Amniotic epithelial cell (primary cell): ENCODE measurements at places on chromosomes 6 and 20.

DNA sequence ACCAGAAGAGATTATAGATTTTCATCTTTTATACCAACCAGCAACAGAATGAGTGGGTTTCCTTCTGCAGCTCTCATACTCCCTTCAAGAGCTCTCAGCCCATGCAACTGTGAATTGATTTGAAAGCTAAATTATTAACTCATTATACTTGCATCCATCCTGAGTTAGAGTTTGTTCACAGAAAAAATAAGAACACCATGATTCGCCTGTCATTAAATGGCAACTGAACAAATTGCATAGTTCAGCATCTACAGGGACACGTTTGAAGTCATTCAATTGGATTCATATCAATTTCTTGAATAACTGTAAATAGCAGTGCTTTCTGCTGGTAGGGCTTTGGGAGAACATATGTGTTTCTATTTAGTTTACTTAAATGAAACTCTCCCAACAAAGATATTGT is 65.7 kb downstream of the NKAIN2 start:
- DNase-seq = no peak

- DNase-seq = no peak
Measured at GRCh38 chr6:87763901-87764300, 61.9 kb upstream of the AKIRIN2 start.

DNA sequence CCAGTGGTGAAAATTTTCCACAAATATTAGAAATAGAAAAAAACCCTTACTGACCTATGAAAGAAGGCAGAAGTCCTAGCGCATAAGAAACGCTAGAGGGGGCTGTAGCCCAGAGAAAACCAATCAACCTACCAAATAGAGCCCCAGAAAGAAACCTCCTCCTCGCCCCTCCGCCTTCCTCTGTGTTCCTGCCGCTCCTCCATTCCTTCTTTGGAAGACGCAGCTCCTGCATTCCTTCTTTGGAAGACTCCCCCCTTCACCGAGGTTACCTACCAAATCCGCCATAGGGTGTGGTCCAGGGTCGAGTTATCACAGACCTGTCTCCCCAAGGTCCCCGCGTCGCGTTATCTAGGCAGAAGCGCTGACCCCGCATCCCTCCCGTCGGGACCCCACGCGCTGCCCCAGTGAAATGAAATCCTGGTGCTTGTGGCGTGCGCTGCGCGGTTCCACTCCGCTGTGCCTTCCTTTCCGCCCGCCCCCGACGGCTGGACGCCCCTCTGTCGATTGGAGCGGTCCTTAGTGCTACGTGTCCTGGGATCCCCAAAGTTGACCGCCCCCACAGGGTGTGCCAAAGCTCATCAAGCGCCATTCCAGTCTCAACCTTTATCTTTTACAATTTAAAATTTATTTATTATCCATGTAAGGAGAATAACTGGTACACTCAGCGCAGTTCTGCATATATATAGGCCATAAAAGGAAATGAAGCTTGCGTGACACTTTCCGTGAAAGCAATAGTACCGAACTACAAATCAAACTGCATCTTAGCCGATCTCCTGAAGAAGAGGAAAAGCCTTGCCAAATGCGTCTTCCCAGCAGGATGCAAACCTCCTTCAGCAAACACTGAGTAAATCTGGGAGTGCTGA is 13.0 kb downstream of the RPP21 start:
- peak; percentile 64 for DNase-seq

DNA sequence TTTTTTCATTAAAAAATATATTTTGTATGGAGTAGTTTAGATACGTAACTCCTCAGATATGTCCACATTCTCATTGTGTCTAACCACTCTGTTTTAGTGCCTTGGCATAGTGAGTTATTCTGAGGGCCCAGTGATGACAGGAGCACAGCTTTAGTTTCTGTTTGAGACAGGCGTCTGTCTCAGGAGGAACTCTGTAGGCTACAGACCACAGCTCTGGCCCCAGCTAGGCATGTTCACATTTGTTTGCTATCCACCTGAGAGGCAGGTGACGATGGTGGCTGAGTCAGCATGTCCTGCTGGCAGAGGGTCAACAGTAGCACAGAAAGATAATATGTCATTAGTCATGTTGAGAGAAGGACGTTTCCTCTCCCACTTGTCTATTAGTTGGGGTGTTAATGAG is 16.3 kb downstream of the LRRC1 start:
- peak; percentile 48 for DNase-seq

GRCh38 chr20:24965065-24965919 is 16.2 kb downstream of the CST7 start:
- no peak for DNase-seq

DNA sequence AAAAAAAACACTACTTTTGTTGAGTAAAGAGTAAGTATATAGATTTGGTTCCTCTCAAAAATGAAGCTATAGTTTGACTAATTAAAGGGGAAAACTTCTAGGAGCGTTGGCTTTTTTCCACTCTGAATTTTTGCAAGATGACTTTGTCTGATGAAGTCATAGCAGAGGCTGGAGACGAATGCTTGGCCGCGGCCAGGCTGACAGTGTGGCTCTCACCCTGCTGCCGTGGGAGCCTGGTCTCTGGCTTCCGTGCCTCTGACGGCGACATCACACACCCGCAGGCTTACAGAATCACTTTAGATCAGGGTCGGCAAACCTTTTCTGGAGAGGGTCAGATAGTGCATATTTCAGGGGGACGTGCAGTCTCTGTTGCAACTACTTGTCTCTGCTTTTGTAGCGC is 145.0 kb downstream of the PHACTR3 start:
- no peak for DNase-seq

DNA sequence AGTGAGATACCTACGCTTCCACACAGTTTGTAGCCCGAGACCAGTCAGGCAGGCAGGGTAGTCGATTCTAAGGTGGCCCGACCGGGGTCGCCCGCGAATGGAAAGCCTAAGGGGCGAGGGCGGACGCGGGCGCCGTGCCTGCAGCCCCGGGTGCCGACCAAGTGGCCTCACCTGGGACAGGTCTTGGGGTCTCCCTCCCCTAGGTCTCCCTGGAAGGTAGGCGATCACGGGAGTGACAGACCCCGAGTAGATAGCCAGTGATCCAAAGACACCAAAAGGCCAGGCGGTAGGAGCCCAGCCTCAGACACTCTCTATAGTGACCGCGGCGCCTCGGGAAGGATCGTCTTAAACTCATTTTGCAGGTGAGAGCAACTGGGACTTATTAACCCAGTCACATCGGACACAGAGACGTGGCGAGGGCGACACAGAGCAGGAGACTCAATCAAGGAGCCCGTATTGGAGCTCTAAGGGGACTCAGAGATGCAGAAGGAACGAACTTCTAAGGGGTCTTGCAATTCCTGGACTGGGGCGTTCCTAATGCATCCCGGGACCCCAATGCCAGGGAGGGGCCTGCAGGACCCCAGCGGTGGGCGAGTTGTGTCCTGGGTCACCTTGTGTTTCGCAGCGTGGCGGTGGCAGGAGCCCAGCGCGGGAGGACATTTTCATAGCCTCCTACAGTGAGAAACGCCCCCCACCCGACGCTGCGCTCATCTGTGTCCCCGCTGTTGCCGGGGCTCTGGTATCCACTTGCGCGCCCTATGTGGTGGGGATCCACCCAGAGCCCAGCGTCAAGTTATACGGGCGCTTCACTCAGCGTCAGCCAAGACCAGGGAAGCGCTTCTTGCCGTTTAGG is 2.1 kb upstream of the VSX1 start:
- DNase-seq = no peak
